ENCODE measurements at places on chromosomes 1 and 21. TPM values are rescaled to one million over a fixed set of nuclear protein-coding genes. Genes with fewer than 3 reads are reported as not detected.
A peak's percentile ranks its signal among the peaks of the same experiment; 100 is the strongest.

The NTMT2 gene
- not detected for total RNA-seq

- no peak overlapping the region for H3K27ac ChIP-seq
- H3K36me3 ChIP-seq: no peaks in the 10 kb centered on the region
- peaks cover 9% of the 10 kb centered on the region for H3K4me1 ChIP-seq
- DNase-seq: peak; percentile 55
- no peak overlapping the region for H3K4me3 ChIP-seq
- H3K27me3 ChIP-seq: no peaks in the 10 kb centered on the region
These were observed 2.5 kb downstream of the SHISAL2A start for GRCh38 chr1:52635321-52636089.

GRCh38 chr1:2378956-2379732, 12.2 kb downstream of the MORN1 start:
- H3K27ac ChIP-seq: no peak overlapping the region
- H3K27me3 ChIP-seq: no peaks in the 10 kb centered on the region
- no peak overlapping the region for H3K4me3 ChIP-seq

- no peak overlapping the region for H3K4me3 ChIP-seq
- no peaks in the 10 kb centered on the region for H3K36me3 ChIP-seq
- no peaks in the 10 kb centered on the region for H3K27me3 ChIP-seq
- H3K27ac ChIP-seq: no peak overlapping the region
- peaks cover 7% of the 10 kb centered on the region for H3K4me1 ChIP-seq
These were observed 246.1 kb upstream of the TMEM51 start for GRCh38 chr1:14907416-14907815.

DNA sequence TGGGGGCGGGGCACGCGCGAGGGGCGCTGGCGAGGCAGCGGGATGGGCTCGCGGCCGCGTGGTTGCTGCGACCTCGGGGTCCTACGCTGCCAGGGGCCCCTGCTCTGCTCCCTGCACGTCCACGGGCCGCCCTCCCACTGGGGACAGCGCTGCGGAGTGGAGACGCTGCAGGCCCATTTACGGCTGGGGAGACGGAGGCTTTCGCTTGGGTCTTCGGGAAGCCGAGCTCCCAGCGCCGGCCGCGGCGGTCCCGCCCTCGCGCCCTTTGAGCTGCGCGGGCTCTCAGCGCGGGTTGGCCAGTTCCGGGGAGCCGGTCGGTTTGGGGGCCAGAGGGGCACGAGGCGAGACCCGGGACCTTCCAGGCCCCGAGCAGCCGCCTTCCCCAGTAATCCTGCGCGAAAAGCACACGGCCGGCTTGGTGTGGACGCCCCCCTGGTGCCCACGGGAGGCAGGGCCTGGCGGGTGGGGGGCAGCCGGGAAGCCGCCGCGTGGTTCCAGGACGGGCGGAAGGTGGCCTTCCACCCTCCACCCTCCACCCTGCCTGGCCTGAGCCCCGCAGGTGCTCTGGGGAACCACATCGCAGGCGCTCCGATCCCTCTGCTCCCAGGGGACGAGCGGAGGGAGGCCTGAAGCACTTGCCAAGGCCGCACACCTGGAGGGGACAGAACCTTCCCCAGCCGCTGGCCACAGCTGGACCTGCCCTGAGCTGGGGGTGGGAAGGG, 570 bp upstream of the PEX10 start:
- H3K27me3 ChIP-seq: no peaks in the 10 kb centered on the region
- no peak for DNase-seq
- peaks cover 25% of the 10 kb centered on the region for H3K4me1 ChIP-seq
- no peaks in the 10 kb centered on the region for H3K36me3 ChIP-seq
- H3K4me3 ChIP-seq: peak overlapping the region; percentile 97

The MOB3C gene
- 33.9 TPM for total RNA-seq

GRCh38 chr1:206814716-206815341, 42.5 kb upstream of the IL10 start:
- H3K27me3 ChIP-seq: no peaks in the 10 kb centered on the region
- no peak for DNase-seq
- H3K4me1 ChIP-seq: no peaks in the 10 kb centered on the region
- H3K36me3 ChIP-seq: no peaks in the 10 kb centered on the region
- no peak overlapping the region for H3K4me3 ChIP-seq
- H3K27ac ChIP-seq: no peak overlapping the region

The C1orf87 gene
- not detected for total RNA-seq

The KCNQ4 gene
- total RNA-seq: 0.81 TPM

- peak; percentile 63 for DNase-seq
- H3K27ac ChIP-seq: peak overlapping the region; percentile 49
These were observed 16.8 kb downstream of the RIPK4 start for GRCh38 chr21:41750051-41750450.

GRCh38 chr1:25553749-25554429, 10.5 kb downstream of the LDLRAP1 start:
- no peaks in the 10 kb centered on the region for H3K27me3 ChIP-seq
- no peak for DNase-seq
- H3K4me1 ChIP-seq: peaks cover 36% of the 10 kb centered on the region
- no peaks in the 10 kb centered on the region for H3K36me3 ChIP-seq

The MASP2 gene
- total RNA-seq: not detected

DNA sequence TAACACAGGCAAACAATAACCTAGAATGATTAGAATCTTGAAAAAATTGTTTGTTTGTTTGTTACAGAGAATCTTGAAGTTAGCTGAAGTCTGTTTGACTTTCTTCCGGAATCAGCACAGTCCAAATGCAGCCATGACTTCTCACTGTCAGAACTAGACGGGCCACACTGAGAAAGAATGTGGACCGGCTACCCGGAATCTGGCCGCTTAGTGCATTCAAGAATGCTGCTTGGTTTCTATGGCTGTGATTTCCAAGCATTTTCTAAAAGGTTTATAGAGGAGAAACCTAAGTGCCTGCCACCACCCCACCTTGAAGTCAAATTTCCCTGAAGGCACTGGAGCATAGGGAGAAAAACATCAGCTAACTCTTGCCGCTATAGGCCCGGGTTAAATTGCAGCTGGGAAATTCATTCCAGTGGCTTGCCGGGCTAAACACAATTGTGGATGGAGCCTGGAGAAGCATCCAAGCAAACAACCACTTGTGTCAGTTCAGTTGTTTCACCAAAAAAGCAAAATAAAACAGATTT, 231.1 kb downstream of the DISC1 start:
- DNase-seq: no peak
- no peaks in the 10 kb centered on the region for H3K36me3 ChIP-seq
- no peaks in the 10 kb centered on the region for H3K27me3 ChIP-seq
- H3K4me3 ChIP-seq: no peak overlapping the region
- no peak overlapping the region for H3K27ac ChIP-seq

- H3K36me3 ChIP-seq: no peaks in the 10 kb centered on the region
- H3K4me1 ChIP-seq: no peaks in the 10 kb centered on the region
- H3K27me3 ChIP-seq: peaks cover 65% of the 10 kb centered on the region
- H3K4me3 ChIP-seq: no peak overlapping the region
- no peak overlapping the region for H3K27ac ChIP-seq
- DNase-seq: no peak
These were observed 4.4 kb downstream of the TAL1 start for GRCh38 chr1:47227341-47228232.

GRCh38 chr1:29956349-29957030, 720.2 kb downstream of the PTPRU start:
- no peak for DNase-seq
- no peak overlapping the region for H3K27ac ChIP-seq
- H3K4me3 ChIP-seq: no peak overlapping the region
- H3K4me1 ChIP-seq: no peaks in the 10 kb centered on the region
- H3K27me3 ChIP-seq: no peaks in the 10 kb centered on the region

GRCh38 chr1:45979074-45979777, 153.2 kb downstream of the PIK3R3 start:
- no peak overlapping the region for H3K4me3 ChIP-seq
- peak overlapping the region; percentile 49 for H3K27ac ChIP-seq
- no peaks in the 10 kb centered on the region for H3K36me3 ChIP-seq

The FABP3 gene
- total RNA-seq: not detected

DNA sequence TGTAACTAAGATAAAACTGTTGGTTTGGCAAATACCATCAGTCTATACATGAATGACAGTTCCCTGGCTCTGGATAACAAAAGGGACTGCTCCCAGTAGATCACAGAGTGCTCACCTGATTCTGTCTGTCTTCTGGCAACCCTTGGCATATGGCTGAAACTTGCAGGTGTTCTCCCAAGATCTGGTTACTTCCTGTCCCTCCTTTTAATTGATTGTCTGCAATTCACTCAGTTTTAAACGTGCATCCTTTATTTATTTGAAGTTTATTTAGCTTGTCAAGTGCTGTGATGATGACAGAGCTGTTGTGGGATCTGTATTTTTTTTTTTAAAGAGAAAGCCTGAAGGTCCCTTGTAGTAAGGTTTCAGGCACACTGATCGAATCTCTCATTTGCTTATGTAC, 3.4 kb downstream of the KCNA3 start:
- H3K4me1 ChIP-seq: no peaks in the 10 kb centered on the region
- H3K4me3 ChIP-seq: no peak overlapping the region
- peaks cover 13% of the 10 kb centered on the region for H3K27me3 ChIP-seq
- no peak for DNase-seq

The C8A gene
- not detected for total RNA-seq

DNA sequence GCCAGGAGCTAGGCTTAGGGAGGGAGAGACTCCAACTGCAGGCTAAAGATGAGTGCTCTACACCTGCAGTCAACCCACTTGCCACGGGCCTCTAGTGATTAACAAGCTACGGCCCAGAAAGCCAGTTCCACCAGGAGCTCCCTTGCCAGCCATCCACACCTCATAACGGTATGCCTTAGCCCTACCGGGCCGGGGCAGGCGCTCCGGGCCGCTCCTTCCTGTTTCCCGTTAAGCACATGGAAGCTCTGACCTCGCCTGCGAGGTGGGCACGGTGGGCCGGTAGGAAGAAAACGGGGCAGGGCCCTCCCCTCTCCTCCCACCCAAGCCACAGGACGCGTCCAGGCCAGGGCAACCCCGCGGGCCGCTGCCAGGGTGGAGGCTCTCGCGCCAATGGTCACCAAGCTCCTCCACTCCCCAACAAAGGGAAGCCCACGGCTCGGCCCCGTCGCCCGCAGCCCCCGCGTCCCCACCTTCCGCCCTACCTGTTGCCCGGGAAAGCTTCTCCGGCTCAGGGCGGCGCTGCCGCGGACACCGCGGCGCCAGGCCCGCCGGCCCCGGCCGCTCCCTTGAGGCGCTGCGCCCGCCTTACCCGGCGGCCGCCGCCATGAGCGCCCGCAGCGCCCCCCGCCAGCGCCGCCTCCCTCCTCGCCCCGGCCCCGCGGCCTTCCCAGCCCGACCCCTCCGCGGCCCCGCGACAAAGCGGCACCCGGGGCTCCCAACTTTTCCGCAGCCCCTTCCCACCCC, 627 bp downstream of the CERS2 start:
- H3K27ac ChIP-seq: no peak overlapping the region
- peak; percentile 26 for DNase-seq
- no peaks in the 10 kb centered on the region for H3K27me3 ChIP-seq
- H3K4me3 ChIP-seq: peak overlapping the region; percentile 93

The RGS8 gene
- not detected for total RNA-seq

DNA sequence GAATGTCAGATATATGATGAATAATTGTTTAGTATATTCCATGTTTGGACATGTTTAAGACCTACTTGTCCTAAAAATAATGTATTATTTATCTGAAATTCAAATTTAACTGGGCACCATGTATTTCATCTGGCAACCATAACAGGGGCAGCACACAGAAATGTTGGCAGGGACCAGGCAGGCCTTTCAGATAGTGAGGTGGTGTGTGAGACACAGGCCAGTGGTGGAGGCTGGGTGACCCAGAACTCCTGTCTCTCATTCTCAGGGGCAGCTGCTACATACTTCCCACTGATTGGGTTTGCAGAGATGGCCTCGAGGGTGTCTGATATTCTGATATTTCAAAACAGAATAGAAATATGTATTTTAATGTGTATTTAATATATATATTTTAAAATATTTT, 1.3 kb upstream of the FASLG start:
- no peaks in the 10 kb centered on the region for H3K36me3 ChIP-seq
- no peak overlapping the region for H3K4me3 ChIP-seq
- no peaks in the 10 kb centered on the region for H3K27me3 ChIP-seq
- peaks cover 19% of the 10 kb centered on the region for H3K4me1 ChIP-seq
- no peak overlapping the region for H3K27ac ChIP-seq
- no peak for DNase-seq

- DNase-seq: no peak
- H3K27ac ChIP-seq: no peak overlapping the region
- H3K36me3 ChIP-seq: no peaks in the 10 kb centered on the region
- no peak overlapping the region for H3K4me3 ChIP-seq
- no peaks in the 10 kb centered on the region for H3K27me3 ChIP-seq
- H3K4me1 ChIP-seq: peaks cover 29% of the 10 kb centered on the region
These were observed 6.9 kb downstream of the SERTAD4 start for GRCh38 chr1:210239349-210240111.

DNA sequence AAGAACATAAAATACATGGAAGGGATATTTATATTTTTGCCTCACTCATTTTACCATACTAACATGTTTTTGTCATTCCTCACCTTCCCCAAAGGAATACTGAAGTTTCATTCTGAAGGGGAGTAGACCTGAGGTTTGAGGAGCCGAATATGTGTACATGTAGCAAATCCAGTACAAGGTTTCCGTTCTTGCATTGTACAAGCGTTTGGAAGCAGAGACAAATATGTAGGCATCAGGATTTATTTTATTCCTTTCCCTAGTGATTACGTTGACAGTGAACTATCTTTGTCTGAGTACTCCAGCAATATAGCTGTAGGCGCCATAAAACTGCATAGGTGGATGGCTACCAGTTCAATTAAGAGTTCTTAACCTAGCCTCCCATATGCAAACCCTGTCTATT, 191.5 kb downstream of the NFIA start:
- no peak overlapping the region for H3K4me3 ChIP-seq
- H3K4me1 ChIP-seq: 0 out of 2 replicates have a peak, but pooled peaks cover 3% of the 10 kb centered on the region
- no peak overlapping the region for H3K27ac ChIP-seq
- DNase-seq: no peak

The PRPF38A gene
- 57.2 TPM for total RNA-seq

DNA sequence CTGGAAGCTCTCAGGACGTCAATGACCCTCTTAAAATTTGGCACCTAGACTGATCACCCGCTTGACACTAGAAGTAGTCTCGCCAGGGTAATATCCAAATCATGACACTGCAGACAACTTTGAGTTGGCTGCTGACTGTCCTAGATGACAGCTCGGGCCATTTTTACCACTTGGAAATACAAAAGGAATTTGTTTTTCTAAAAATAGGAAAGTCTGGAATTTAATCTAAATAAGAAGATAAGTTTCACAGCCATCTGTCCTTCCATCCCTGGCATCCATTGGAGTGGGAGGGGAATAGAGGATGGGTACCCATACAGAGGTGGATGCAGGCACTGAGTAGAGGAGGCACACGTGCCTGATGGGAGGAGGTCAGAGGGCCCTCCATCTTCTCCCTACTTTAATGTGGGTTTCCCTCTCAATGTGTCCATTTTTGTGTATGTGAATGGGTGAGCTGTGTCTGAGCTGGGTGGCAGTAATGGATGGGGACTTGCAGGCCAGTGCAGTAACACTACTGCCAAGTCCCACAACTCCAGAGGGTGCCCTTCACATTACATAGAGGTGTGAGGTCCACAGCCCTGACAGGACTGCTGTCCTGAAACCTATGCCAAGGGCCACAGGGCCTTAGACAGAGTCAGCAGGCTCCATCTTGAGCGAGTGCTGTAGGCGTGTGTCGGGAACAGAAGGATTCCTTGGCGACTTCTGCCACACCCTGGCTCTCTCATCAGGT, 104.8 kb upstream of the IPO9 start:
- H3K27me3 ChIP-seq: no peaks in the 10 kb centered on the region
- no peaks in the 10 kb centered on the region for H3K36me3 ChIP-seq
- no peak overlapping the region for H3K4me3 ChIP-seq
- H3K27ac ChIP-seq: no peak overlapping the region
- no peak for DNase-seq

The LCE1C gene
- total RNA-seq: not detected

The MANEAL gene
- total RNA-seq: 13.1 TPM

All from PC-9 (cell line).